ENCODE measurements at places on chromosomes 4 and X.

DNA sequence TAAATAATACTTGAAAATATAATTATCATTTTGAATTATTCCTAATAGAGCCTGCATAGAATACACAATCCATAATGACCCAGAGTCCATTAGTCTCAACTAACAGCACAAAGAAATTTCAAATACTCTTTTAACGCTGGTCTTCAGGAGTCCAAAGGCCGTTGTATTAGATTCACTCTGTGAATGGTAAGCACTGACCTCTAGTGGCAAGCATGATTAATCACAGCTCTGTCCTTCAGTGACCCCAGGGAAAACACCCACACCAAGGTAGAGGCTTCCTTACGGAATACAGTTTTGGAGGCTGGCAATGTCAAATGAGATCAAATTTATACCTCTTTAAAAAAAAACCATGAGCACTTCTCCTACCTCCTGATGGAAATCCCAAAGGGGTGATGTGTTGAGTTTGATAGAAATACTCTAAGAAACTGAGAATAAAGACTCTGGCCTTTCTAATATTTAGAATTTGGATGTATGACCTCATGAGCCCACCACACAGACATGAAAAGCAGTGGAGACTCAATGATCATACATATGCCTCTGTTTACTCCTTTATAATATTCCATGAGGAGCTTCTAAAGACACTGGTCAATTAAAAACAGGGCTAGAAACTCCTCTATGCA lies 147.2 kb upstream of the DKK2 start:
- DNase-seq = peak; percentile 76

GRCh38 chrX:153877571-153878261 lies 8.3 kb downstream of the L1CAM start:
- DNase-seq = no peak

- no peak for DNase-seq
These were observed 190.6 kb upstream of the LNX1 start for GRCh38 chr4:53781629-53782457.

DNA sequence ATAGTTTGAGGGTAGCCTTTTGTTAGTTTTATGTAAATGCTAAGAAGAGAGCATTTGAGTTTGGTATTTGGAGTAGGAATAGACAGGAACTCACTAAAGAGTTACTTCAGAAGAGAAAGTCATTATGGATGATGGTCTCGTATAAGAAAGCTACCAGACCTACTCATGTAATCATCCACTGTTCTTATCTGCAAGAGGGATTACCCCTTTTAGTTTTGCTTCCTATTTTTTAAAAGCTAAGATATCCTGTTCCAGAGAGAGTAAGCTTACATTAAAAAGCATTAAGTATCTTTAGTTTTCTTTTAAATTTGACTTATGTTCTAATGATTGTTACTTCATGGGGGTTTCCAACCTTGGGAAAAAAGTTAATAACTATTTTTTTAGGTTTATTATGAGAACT lies 12.5 kb upstream of the ART3 start:
- DNase-seq = no peak

- no peak for DNase-seq
These were observed 149.1 kb downstream of the PAPSS1 start for GRCh38 chr4:107570952-107571351.

- DNase-seq = no peak
These were observed 223.4 kb upstream of the ATOH1 start for GRCh38 chr4:93605163-93605562.

GRCh38 chr4:78722320-78722719 lies 53.8 kb upstream of the BMP2K start:
- no peak for DNase-seq

- DNase-seq = peak; percentile 20
These were observed 70.4 kb downstream of the OR13H1 start for GRCh38 chrX:131614241-131614640.

GRCh38 chr4:187499956-187500355 lies 495.6 kb upstream of the ZFP42 start:
- DNase-seq = no peak

DNA sequence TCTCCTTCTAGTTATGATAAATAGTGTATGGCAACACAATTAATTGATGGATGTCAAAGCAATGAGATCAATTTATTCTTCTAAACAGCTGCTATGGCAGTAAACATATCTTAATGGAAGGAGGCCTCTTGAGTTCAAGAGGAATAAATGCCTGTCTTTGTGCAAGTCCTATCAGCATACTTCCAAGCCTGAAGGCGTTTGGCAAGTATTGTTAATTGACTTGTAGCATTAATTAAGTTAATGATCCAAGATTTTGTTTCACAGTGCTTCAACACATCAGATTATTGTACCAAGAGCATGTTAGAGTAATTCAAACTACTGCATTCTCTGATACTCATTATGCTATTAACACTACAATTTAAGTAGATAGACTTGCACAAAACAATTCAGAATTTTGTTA lies 144.8 kb downstream of the FAT4 start:
- DNase-seq = no peak

- no peak for DNase-seq
These were observed 93.8 kb downstream of the C4orf51 start for GRCh38 chr4:145773581-145774234.

DNA sequence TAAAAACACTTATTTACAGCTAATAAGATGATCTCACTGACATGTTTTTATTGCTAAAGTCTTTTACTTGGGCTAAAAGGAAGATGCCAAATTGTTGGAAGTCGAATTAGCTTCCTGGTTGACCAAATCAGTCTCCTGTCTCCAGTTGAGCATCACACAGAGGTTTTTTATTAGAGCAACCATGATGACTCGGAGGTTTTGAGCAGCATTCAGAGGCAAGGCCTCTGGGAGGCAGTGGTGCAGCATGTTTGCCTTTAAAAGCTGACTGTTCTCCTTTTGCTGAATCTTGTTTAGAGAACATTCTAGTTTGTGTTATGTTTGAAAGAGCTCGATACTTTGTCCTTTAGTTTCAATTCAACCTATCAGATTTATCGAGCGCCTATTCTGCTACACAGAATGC lies 2.1 kb downstream of the UCHL1 start:
- peak; percentile 78 for DNase-seq

DNA sequence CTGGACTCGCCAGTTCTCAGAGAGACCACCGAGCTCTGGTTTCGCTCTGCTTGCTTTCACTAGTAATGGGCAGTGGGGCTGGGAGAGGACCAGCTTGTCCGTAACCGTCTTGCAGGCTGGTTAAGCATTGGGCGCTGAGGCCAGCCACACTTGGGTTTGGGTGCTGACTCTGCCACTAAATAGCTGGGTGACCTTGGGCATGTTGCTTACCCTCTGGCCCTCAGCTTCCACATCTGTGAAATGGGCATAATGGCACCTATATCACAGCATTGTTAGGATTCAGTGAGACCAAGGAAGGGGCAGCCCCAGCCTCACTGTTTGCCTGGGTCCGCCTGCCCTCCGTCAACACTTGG lies 43.5 kb downstream of the EVC start:
- DNase-seq = no peak

GRCh38 chr4:100348473-100348872 lies 158.2 kb upstream of the DDIT4L start:
- peak; percentile 73 for DNase-seq

DNA sequence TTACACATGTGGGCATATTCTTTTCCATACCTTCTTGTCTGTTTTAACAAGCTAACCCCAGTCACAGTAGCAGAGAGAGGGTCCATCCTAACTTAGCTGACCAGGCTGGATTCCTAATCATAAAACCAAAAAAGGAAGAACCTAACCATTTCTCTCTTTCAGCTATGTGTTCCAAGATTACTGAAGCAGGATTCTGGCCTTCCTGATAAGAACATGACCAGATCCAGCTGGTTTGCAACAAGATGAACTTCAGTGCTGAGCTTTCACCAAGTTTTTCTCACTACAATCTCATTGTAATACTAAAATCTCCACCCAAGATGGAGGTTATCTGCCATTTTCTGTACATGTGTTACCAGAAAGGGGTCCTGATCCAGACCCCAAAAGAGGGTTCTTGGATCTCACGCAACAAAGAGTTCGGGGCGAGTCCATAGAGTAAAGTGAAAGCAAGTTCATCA lies 20.4 kb upstream of the UBA6 start:
- no peak for DNase-seq

DNA sequence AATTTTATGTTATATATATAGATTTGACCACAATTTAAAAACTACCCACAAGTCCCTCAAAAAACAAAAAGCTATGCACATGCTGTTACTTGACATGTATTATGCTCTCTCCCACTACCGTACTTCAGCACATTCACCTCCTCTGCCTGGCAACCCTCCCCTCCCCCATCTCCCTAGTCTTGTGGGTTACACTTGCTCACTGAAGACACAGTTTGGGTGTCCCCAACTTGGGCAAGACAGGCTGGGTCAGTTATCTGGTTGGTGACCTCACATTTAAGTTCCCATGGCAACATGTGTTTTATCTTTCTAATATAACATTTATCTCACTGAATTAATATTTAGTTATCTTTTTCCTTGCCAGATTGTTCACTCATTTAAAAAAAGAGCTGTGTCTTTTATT lies 32.7 kb downstream of the SEC24D start:
- no peak for DNase-seq

DNA sequence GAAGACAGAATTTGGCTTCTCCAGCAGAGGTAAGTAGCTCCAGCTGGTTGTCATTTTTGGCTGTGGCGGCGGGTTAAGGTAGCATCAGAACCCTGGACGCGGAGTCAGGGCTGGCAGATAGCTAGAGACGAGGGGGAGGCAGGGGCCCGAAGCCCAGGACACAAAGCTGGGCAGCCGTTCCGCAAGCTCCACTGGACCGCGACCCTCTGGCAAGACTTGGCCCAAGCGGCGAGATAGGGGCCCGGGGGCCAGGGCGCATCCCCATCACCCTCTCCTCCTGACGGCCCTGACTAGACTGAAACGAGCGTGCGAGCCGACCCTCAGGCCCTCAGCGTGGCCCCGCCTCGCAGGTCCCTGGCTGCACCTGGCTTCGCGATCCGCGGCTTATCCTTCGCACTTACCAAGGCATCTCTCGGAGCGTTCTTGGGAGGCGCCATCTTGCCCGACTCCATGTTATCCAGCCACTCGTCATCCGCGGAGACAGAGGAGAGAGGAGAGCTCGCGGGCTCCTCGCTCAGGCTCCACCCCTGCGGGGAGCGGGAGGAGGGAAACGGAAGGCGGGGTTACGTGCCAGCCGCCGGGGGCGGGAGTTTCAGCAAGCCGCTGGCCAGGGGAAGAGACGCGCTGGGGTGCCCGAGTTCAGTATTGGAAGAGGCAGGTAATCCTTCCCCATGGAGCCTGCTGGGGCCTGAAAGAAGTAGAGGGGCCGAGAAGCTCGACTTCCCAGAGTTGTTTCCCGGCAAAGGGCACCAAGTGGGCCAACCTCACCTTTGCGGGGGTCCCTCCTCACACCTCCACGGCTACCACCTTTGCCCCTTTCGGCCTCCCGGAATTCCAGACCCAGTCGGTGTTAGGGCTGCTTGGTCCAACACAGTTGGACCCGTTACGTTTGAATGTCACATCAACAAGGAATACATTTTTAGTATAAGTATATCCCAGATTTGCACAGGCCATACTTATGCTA lies at the start of gene TAF9B:
TAF9B (minus strand) TSS at position 491 of the 964 bp plus-strand sequence; CDS start at position 452, 39 bp downstream.
- peak; percentile 79 for DNase-seq

DNA sequence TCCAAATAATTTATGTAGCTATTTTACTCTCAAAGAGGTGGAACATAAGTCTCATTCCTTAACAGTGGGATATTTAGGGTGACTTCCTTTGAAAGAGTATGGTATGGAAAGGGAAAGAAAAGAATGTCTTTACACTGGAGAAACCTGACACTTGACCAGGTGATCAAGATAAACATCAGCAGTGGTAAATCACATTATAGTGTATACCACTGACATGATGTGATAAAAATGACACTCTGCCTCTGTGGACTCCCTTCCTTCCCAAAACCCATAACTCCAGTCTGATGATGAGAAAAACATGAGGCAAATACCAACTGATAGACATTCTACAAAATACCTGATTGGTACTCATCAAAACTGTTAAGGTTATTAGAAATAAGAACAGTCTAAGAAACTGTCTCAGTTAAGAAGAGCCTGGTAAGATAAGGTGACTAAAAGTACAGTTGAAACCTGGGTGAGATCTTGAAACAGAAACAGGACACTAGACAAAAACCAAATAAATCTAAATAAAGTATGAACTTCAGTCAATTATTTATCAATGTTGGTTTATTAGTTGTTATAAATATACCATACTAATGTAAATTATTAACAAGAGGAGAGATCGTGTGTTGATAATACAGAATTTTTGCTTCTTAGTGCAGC lies 144.2 kb upstream of the PCDH18 start:
- DNase-seq = no peak

GRCh38 chrX:74133156-74133796 lies 170.7 kb upstream of the ZCCHC13 start:
- DNase-seq = peak; percentile 59

- DNase-seq = no peak
These were observed 1.0 kb downstream of the LAMP2 start for GRCh38 chrX:120468071-120468470.

GRCh38 chr4:95255396-95256107 lies 293.2 kb downstream of the UNC5C start:
- DNase-seq = peak; percentile 43

- DNase-seq = peak; percentile 38
These were observed 87.2 kb downstream of the FRYL start for GRCh38 chr4:48692897-48693296.

GRCh38 chr4:76374798-76375197 lies 46.1 kb downstream of the CCDC158 start:
- no peak for DNase-seq

DNA sequence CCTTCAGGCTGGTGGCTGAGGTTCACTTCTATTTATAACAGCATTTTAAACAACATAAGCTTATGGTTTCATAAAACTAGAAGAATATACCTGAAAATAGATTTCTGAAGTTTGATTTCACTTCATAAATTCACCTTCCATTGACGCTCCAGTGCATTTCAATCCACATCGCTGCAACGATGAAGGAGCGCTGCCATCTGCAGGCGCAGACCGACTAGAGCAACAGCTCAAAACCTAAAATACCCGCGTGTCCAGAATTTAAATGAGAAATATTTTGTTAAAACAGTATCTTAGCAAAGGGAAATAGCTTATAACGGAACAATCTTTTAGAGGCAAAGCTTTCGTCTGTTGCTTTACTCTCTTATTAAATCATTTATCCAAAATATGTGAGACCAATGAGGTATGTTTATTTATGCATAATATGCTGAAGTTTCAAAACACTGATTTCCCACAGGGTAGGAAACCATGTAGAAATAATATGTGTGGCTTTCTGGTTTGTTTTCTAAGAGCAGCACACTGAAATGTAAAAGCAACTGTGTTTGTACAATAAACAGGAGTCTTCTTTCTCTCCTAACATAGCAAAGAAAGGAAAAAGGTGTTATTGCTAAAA lies 816.4 kb upstream of the FRG1 start:
- DNase-seq = peak; percentile 55

DNA sequence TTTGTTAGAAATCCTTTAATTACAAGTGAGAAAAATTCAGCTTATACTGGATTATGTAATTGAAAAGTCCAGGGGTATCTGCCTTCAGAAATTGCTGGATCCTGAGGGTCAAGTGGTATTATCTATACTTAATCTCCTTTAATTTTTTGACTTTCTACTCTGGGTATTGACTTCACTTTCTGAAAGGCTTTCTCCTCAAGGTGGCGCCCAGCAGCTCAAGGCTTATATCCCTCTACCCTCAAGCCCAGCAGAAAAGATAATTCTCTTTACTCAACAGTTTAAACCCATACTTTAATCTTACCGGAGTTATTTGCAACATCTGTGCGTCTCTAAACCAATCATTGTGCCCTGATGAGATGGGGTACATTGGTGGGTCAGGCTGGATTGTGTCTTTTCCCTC lies 129.5 kb downstream of the LARP7 start:
- peak; percentile 34 for DNase-seq
